Keratinocyte (primary cell): ENCODE measurements at places on chromosomes 12 and 14. TPM values are rescaled to one million over a fixed set of nuclear protein-coding genes. Genes with fewer than 3 reads are reported as not detected.

DNA sequence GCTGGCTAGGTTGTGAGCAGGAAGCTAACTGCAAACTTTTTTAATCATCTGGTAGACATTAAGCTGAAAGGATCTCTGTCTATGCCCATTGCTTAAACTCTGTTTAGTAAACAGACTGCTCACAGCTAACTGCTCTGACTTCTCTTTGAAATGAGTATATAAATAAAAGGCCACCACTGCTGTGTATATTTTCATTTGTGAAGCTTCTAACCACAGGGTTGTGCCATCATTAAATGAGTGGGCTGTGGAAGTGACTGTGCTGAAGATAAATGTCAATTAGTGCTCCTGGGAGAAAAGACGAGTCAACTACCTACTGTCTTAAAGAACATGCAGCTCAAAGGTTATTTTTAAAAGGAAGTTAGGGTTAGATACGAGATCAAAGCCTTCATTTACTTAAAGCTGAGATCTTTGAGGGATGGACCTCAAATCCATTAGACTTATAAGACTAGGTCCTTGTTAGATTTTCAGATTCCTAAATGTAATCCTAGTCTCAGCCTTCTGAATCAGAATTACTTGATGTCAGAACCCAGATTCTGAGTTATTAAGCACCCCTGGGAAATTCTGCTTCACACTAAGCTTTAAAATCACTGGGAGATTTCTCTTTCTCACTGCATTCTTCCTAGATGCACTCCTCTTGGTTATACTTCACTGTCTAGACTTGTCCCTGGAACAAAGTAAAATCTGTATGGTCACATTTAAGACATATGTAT, 213.1 kb upstream of the FLRT2 start:
- no peak for DNase-seq

Gene TMEM63C
- polyA plus RNA-seq: 0.61 to 1.5 TPM (median 0.66 TPM) in 3 replicates

Gene SLCO1B3
- polyA plus RNA-seq: not detected in 3 replicates

Gene ITFG2
- polyA plus RNA-seq: 9.5 to 17.5 TPM (median 13.0 TPM) in 3 replicates

- no peak for DNase-seq
Observed at GRCh38 chr14:44783901-44784300, 177.8 kb downstream of the KLHL28 start.

Gene EPYC
- not detected in 3 replicates for polyA plus RNA-seq

DNA sequence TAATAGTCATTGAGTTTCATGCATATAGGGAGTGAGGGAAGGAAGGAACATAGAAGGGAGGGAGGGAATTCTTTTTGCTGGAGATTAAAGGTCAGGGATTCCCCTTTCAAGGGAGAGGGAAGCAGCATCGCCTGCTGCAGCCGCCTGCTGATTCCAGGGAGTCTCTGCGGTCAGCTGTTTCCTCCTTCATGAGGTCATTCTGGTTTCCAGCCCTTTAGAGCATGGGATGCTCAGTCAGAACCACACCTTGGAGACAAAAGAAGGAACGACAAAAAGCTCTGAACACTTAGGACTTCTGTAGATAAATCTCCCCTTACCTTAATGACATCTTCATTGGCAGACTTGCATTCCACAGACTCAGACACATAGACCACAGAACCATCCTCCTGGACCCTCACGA, 923.0 kb upstream of the TMEM132C start:
- DNase-seq: no peak

GRCh38 chr12:31037931-31038330, 35.7 kb upstream of the DDX11 start:
- DNase-seq: no peak

DNA sequence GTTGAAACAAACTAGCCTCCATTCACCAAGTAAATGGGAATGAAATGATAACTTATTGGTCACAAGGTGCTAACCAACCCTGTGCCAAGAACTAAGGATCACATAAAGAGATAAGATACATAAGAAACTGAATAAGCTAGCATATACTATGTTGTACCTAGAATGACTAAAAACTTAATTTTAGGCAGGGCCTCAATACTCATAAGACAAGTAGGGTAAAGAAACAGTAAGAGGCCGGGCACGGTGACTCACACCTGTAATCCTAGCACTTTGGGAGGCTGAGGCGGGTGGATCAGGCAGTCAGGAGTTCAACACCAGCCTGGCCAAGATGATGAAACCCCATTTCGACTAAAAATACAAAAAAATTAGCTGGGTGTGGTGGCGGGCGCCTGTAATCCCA, 17.7 kb downstream of the GDF11 start:
- no peak for DNase-seq

Gene CAPZA3
- polyA plus RNA-seq: 0.05 TPM in 2 of 3 replicates, not detected in the other

- no peak for DNase-seq
Observed at GRCh38 chr14:70807898-70808415, 1.4 kb downstream of the MAP3K9 start.

DNA sequence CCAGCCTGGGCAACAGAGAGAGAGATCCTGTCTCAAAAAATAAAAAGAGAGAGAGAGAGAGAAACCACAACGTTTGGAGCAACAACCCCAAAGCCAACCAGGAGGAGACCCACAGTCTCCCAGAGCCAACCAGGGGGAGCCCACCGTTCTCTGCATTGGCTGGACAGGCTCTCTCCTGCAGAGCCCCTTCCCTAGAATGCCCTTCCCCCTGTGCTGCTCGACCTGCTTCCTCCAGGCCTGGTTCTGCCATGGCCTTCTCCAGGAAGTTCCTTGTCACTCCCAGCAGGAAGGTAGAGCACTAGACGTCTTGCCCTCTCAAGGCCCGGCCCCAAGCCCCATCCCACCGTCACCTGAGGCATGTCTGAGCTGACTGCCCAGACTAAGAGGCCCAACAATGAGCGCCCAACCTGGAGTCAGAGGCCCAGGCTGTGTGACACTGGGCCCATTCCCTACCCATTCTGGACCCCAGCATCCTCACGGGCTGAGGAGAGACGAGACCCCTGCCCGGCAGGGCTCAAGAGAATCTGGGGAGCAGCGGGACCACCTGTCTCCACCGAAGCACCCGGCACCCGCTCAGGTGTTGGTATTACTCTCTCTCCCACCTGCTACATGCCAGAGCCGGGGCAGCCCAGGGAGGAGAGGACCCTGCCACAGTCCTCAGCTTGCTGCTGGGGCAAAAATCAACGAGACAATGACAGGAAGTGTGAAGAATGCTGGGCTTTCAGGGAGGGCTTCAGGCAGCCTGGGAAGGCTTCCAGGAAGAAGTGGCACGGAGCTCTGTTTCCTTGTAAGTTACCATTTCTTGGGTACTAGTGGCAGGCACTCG, 61.2 kb downstream of the DIO3 start:
- DNase-seq: no peak

- DNase-seq: no peak
Observed at GRCh38 chr12:109331301-109331952, 16.3 kb upstream of the MYO1H start.

DNA sequence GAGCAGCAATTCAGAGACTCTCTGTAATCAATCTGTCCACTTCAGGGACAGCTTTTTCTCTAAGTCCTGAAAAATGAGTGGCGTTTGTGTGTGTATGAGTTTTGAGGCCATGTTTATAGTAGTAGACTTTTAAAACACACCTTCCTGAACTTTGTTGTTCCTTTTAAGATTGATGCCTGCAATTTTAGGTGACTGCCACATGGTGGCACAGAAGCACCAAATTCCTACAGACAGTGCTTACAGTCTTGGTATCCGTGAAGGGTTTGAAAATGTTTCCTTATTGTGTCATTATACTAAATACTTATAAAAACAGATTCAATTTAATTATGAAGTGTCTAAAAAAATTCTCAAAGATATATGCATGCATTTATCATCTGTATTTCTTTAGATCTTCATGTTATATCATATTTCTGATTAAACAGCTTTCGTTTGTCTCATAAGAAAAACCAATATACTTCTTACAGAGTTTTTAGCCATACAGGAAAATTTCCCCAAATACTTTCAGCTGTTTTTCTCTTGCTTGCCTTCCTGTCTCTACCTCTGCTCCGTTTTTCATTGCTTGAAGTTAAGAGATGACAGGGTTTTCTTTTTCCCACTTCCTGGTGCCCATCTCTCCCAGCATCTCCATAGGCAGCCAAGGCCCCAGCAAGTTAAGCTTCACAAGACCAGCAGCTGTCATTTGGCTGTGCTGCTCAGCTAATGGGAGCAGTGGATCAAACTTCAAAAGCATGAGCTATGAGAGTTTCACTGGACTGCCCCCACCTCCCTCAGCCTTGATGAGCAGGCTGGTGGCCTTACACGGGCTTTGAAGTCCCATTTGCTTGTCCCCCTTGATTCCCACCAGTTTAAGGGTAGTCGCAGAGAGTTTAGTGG, 259.6 kb downstream of the AKAP6 start:
- no peak for DNase-seq

DNA sequence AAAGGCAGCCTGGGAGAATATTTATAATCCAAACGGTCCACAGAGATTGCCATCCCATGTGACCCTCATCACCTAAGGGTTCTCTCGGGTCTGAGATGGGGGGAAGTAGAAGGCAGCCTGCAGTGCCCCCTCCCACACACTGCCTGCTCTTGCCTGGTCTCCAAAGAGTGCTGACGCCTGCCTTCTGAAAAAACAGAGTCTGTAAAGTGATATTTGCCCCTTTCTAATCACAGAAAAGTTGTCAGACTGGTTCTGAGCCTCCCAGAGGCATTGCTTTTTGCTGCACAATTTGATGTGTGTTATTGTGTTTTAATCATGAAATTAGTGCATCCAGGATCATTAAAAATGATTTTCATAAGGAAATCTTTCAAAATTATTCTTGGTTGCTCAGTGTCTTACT, 59.2 kb downstream of the TMEM30B start:
- no peak for DNase-seq

DNA sequence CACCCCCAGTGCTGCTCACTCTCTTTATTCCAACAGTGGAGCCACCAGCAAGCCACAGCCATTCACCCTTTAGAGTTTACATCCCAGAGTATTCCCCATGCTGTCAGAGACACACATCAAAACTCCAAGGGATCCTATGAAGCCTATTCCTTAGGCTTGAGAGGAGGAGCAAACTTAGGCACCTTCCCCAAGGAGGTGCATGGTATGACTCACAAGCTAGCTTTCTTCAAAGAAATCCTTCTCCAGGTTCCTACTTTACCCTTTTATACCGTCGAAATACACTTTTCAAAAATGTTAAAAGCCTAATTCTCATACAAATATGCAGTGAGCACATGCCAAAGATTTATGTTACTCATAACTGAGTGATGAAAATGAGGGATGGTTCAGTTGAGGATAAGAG, 175.4 kb downstream of the ETNK1 start:
- DNase-seq: no peak

Gene SOAT2
- 0.08 TPM in 1 of 3 replicates, not detected in the others for polyA plus RNA-seq

Gene PPM1H
- 0.07 to 0.21 TPM (median 0.09 TPM) in 3 replicates for polyA plus RNA-seq

- DNase-seq: no peak
Observed at GRCh38 chr12:130501821-130502220, 164.1 kb downstream of the PIWIL1 start.

Gene TSPAN19
- polyA plus RNA-seq: 0.05 to 0.11 TPM (median 0.06 TPM) in 3 replicates

DNA sequence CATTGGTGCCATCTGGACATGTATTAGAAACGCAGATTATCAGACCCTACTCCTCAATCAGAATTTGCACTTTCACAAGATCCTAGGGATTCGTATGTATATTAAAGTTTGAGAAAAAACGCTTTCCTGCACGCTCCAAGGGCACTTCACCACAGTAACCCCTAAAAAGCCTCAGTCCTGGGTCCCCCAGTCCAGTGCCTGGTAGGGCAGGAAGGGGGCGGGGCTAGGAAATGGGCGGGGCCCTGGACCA, 369 bp downstream of the DEPDC4 start:
- DNase-seq: no peak

- no peak for DNase-seq
Observed at GRCh38 chr12:6615802-6616201, 8.6 kb upstream of the CHD4 start.

DNA sequence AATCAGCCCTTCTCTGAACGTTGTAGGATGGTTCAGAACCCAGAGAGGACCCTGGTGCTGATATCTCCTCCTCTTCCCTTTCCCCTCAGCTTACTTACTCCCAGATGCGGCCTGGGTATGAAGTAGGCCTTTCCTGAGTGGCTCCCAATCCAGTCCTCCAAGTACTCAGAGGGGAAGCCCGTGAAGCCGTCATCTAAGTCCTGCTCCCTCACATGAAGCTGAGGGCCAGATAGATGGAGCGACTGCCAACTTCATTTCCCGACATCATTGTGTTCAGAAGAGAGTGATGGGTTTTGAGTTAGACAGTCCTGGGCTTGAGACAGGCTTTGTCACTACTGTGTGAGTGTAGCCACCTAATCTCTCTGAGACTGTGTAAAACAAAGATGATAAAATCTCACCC, 2.7 kb downstream of the APOLD1 start:
- no peak for DNase-seq

- no peak for DNase-seq
Observed at GRCh38 chr14:59032826-59033225, 155.6 kb upstream of the DAAM1 start.

Gene KLRC3
- polyA plus RNA-seq: not detected in 3 replicates

DNA sequence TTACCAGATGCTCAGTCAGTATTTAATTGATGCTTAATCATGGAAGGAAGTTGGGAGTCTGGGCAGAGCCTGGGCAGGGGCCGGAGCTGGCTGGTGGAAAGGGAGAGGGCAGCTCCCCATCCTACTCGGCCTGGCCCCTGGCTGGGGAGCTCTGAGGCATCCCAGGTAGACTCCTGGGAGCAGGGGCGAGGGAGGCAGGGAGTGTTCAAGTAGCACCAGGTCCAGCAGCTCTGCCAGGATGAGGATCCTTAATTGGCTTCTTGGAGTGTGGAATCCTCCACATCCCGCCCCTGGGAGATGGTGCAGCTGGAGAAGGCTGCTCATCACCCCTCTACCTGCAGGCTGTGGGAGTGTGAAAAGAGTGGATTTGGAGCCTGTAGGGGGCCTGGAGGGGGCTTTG, 30.9 kb downstream of the SYNDIG1L start:
- no peak for DNase-seq

DNA sequence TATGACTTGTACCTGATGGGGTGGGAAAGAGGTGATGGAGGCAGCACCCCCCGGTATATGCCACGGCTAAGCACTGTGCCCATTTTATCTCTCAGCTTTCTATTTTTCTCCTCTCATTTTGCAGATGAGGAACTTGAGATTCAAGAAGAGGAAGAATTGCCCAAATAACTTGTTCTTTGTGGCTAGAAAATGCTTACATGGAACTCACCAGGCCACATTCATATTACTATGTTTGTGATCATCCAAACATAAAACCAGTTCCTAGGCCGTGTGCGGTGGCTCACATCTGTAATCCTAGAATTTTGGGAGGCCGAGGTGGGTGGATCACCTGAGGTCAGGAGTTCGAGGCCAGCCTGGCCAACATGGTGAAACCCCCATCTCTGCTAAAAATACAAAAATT, 14.5 kb upstream of the PSMD9 start:
- DNase-seq: no peak

DNA sequence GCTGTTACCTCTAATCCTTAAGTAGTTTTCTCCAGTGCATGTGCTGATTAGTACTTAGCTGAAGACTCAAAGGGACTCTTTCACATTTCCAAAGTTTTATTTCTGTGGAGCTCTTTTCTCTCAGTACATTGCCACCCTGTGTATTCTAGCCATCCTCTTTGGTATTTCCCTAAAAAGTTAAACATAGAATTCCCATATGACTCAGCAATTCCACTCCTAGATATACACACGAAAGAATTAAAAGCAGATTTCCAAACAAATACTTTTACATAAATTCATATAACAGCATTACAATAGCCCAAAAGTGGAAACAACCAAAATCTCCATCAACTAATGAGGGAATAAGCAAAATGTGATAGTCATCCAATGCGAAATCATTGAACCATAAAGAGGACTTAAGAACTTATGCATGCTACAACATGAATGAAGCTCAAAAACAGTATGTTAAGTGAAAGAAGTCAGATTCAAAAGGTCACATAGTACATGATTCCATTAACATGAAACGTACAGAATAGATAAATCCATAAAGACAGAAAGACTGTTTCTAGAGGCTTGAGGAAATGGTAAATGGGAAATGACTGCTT, 9.0 kb upstream of the NOVA1 start:
- DNase-seq: no peak

- no peak for DNase-seq
Observed at GRCh38 chr12:47777151-47777550, 4.1 kb downstream of the SLC48A1 start.
